ENCODE measurements at places on chromosomes 1 and 21. TPM values are rescaled to one million over a fixed set of nuclear protein-coding genes. Genes with fewer than 3 reads are reported as not detected.
A peak's percentile ranks its signal among the peaks of the same experiment; 100 is the strongest.

The SPATA46 gene
- not detected for total RNA-seq

The CD1E gene
- total RNA-seq: not detected

The EFNA1 gene
- total RNA-seq: 41.5 TPM

The NHLH1 gene
- not detected for total RNA-seq

The TRIM63 gene
- 229 TPM for total RNA-seq

The JAM2 gene
- total RNA-seq: 32.3 TPM

The KIF21B gene
- 0.24 TPM for total RNA-seq

DNA sequence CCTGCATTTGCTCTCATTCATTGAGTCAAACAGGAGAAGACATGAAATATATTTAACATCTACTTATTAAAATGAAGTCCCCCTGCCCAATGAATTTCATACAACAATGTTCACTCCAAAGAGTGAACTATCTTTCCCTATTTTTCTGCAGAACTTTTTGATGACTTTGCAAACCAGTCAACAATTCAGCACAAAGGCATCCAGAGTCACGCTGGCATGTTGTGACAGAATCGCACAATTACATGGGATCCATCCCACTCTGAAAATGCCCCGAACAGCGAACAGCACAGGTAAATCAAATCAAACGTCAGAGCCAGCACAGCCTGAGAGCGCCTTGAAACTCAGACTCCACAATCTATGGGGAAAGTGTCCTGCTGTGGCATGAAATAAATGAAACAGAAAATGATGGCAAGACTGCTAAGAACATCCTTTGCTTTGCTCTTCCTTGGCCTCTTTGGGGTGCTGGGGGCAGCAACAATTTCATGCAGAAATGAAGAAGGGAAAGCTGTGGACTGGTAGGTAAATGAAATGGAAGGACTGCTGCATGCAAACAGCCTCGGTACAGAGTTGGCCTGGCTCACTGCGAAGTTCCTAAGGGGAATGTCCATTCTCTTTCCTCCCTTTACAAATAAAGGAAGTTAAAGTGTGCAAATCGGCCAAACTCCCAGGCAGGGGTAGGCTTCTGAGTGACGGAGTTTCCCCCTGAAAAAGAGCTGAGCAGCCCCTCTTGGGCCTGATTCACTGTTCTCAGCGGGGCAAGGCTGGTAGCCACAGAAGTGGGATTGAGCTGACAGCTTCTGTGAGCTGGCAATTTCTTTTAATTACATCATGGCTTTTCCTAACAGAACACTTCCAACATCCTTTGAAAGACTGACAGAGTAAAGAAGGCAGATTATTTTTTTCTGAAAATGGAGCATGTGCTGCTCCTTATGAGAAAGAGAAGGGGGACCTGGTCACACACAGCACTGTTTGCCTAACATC, at the start of gene DNASE2B:
Gene DNASE2B, plus strand, starts transcription at position 310 of the 981 bp plus-strand sequence. Its CDS starts 81 bp downstream, at position 391.
- DNase-seq: no peak

GRCh38 chr1:84297546-84298244, 3.8 kb upstream of the SAMD13 start:
- DNase-seq: no peak

DNA sequence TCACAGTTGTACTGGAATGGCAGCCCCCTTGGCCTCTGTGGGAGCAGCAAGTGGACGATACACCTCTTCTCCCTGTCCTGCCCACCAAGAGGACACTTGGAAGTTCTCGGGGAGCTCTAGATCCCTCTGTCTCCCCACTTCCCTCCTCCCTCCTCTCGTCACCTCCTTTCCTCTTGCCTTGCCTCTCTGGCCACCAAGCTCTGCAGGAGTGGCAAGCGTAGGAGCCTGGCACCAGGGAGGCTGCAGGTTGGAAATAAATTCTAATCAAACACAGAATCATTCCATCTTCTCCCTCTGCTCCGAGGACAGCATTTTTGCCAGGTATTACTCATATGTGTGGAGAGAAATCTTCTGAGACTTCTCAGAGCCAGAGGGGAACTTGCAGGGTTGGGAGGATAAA, 20.8 kb downstream of the CAMK2N1 start:
- no peak for DNase-seq

- DNase-seq: no peak
Observed at GRCh38 chr1:36880155-36881067, 153.9 kb downstream of the GRIK3 start.

DNA sequence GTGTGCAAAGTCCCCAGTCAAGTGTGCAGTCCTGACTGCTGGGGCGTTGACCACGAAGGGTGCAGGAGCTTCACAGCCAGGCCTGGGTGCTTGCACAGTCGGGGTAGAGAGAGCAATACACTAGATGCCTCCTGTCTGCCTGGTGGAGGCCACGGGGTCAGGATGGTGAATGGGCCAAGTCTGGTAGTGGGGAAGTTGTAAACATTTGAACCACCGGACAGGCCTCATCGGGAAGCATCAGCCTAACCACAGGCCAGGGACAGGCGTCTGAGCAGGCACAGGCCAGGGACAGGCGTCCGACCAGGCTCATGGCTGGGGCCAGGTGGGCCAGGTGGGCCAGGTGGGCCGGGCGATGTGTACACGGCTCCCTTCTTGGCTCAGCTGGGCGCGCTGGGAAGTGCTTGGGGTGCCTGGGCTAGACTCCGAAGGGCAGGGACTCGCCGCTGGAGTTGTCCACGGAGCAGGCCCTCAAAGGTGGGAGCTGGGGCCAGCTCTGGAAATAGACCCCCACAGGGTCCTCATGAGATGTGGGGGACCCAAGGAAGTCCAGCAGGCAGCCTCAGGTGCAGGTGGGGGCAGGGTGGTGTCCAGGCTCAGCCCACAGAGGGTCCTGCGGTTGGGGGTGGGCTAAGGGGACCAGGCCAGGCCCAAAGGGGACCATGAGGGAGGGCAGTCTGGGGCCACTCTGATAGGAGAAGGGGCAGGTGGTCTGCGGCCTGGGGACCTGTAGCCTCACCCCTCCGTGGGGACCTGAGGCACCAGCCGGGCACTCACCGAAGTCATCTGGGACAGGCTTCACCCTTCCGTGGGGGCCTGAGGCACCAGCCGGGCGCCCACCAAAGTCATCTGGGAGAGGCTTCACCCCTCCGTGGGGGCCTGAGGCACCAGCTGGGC, 15.0 kb downstream of the COL6A1 start:
- DNase-seq: peak; percentile 40

- DNase-seq: peak; percentile 50
Observed at GRCh38 chr1:38004284-38005108, 818 bp downstream of the FHL3 start.

GRCh38 chr1:9073143-9073542, 3.7 kb upstream of the SLC2A5 start:
- no peak for DNase-seq

DNA sequence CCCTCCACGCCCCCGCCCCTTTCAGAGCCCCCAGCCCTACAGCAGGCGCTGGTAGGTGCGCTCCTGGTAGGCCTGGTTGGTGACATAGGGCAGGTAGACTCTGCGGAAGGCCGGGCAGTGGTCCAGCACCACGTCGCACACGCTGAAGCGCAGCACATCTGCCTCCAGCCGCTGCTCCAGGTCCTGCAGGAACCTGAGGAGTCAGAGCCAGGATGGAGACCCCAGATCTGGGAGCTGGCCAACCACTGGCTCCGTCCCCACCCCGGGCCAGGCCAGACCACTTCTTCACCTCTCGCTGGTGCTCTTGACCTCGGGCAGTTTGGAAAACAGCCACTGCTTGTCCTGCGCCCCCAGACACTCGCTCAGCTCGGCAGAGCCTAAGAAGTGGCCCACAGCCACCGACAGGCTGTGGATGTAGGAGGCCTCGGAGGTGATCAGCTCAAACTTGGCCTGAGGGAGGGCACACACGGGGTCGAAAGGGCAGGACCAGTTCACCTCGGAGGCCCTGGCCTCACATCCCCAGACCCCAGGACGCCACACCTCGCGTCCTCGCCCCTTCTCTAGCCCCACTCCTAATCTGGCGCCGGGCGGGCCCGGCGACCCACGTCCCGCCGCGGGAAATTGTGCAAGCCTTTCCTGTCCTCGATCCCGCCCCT, 6.4 kb downstream of the ARHGEF19 start:
- DNase-seq: peak; percentile 65

DNA sequence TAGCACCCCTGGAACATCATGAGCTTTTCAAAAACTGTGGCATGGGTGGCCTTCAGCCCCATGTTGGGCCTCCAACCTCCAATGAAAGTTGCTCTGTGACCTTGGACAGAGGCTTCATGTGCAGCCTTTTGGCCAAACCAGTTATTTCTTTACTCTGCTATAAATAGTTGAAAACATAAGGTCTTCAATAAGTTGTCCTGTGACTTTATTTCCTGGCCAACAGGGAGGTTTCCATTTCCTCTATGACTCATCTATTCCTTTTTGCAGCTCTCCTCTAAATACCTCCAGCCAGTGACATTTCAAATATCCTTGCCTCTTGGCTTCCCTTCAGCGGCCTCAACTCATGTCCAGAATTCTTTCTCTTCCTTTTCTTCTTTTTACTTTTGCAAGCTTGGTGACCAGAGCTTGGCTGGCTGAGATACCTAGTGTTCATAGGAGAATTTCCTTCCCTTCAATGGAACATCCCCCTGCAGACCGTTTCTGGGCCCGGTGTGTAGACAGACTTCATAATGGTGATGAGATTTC, 22.7 kb upstream of the TRIM67 start:
- DNase-seq: no peak

DNA sequence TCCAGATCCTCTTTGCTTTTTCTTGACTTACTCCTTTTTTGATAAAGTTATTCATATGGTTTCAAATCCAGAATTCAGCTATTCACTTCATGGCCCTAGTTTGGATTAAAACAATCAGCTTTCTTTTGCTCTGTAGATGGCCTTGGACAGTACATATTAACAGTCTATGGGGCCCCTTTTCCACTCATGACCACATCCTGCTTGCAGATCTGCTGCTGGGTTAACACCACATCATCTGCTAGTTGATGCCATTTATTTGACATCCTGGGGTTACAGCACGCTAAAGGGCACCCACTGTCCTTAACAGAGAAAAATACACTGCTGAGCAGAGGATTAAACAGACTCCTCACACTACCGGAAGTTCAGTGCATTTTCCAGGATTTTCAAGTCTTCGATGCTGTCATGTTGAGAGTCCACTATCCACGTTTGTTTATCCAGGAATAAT, 941 bp upstream of the IFI16 start:
- DNase-seq: no peak

DNA sequence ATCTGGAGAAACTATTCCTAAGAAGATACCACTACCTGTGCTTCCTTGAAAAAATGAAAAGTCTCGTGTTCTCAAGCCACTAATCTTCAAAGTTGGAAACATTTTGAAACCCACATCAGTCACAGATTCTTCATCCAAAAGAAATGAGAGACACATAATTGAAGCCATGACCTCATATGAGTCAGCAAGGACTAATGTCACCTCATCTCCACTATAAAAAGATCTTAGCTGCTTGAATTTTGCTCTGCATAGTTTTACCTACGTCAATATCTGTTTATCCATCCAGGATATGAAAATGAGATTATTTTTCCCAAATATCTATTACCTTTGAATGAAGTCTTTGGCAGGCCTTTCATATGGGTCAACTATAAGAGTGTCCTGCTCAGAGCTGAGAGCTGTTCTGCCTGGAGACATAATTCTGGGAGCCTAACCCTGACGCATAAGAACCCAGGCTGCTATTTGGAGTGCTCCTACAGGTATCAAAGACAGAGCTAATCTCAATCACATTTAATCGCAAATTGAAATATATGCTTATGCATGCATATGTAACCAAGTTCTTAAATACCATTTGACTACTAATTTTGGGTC, 312.5 kb upstream of the PKN2 start:
- no peak for DNase-seq

DNA sequence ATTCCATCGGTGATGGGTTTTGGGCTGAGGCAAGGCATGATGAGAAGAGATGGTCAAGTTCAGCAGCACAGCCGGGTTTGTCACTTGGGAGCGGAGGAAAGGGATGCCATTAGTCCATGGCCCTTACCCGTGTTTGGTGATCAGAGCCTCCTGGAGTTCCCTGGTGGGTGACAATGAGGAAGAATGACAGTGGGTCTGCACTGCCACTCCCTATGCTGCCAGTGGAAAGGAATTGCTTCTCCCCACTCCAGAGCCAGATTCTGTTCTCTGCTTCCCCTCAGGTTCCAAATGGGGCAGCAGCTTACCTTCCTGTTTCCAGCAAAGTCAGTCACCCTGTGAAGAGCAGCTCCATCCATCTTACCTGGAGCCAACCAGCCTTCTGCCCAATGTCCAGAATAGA, 393.1 kb downstream of the PTPRU start:
- DNase-seq: no peak

GRCh38 chr1:28518745-28519341, 13.0 kb downstream of the RCC1 start:
- DNase-seq: no peak

- DNase-seq: no peak
Observed at GRCh38 chr1:20792196-20792595, 5.1 kb upstream of the HP1BP3 start.

- DNase-seq: no peak
Observed at GRCh38 chr1:19797827-19798226, 1.9 kb downstream of the TMCO4 start.

DNA sequence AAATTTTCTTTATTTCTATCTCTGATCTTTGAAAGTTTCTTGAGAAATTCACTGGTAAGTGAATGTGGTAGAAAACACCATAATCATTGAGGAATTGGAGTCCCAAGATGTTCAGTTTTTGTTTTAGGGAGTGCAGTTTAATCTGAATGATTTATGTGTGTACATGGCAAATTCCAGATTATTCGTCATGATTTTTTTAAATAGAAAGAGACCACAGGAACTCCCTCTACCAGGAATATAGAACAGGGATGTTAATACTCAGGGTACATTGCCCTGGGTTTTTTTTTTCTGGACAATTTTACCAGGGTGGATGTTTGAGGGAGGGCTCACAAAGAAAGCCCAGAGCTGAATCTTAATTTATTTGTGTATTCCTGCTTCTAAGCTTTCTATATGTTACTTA, 109.0 kb downstream of the VPS13D start:
- no peak for DNase-seq

- no peak for DNase-seq
Observed at GRCh38 chr1:72557446-72558049, 275.2 kb upstream of the NEGR1 start.

- DNase-seq: no peak
Observed at GRCh38 chr1:15337656-15338402, 71.9 kb upstream of the EFHD2 start.

- DNase-seq: no peak
Observed at GRCh38 chr1:97174039-97174704, 452.6 kb downstream of the PTBP2 start.

DNA sequence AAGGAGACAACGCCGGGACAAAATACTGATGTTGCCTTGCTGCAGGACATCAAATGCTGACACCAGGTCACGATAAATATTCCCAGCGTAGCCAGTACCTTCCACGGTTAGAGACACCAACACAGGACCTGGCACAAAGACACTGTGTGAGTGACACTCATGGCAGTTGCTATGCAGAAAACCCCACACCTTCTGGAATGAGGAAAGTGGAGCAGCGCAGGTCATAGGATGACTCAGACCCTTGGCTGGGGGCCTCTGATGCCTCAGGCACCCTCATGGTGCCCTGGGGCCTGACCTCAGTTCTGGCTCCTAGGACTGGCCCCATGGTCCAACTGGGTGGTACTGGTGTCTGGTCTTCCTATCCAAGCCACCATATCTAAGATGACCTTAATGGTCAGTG, 7.0 kb downstream of the DCST2 start:
- DNase-seq: no peak

GRCh38 chr1:202067188-202067974, 55.3 kb upstream of the GPR37L1 start:
- DNase-seq: no peak

GRCh38 chr1:13577846-13578245, 5.8 kb upstream of the PDPN start:
- no peak for DNase-seq

- peak; percentile 34 for DNase-seq
Observed at GRCh38 chr21:45256912-45257672, 30.6 kb downstream of the POFUT2 start.

- DNase-seq: no peak
Observed at GRCh38 chr1:45493116-45493697, 2.2 kb upstream of the TESK2 start.

All from Right ventricle myocardium superior (tissue), 1 donor.